ENCODE measurements at places on chromosomes 4 and X.

GRCh38 chr4:146146918-146147317 lies 28.6 kb upstream of the LSM6 start:
- no peak for DNase-seq

- no peak for DNase-seq
Measured at GRCh38 chr4:36386691-36387090, 105.3 kb downstream of the DTHD1 start.

GRCh38 chr4:110540982-110541451 lies 65.1 kb downstream of the ENPEP start:
- no peak for DNase-seq

- DNase-seq: no peak
Measured at GRCh38 chrX:56726605-56727004, 2.4 kb upstream of the NBDY start.

DNA sequence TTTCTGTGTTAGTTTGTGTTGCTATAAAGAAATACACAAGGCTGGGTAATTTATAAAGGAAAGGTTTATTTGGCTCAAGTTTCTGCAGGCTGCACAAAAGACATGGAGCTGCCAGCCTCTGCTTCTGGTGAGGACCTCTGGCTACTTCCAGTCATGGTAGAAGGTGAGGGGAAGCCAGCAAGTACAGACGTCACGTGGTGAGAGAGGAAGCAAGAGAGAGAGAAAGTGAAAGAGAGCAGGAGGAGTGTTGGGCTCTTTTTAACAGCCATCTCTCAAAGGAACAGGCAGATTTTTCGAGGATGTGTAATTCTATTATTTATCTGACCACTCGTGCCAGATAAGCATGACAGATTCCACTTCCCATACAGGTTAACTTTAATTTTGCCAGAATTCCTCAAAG lies 1199.1 kb downstream of the ADGRL3 start:
- DNase-seq: no peak

GRCh38 chrX:64867217-64867616 lies 109.0 kb downstream of the ZC4H2 start:
- no peak for DNase-seq

GRCh38 chr4:78149751-78150542 lies 92.8 kb downstream of the FRAS1 start:
- DNase-seq: no peak

DNA sequence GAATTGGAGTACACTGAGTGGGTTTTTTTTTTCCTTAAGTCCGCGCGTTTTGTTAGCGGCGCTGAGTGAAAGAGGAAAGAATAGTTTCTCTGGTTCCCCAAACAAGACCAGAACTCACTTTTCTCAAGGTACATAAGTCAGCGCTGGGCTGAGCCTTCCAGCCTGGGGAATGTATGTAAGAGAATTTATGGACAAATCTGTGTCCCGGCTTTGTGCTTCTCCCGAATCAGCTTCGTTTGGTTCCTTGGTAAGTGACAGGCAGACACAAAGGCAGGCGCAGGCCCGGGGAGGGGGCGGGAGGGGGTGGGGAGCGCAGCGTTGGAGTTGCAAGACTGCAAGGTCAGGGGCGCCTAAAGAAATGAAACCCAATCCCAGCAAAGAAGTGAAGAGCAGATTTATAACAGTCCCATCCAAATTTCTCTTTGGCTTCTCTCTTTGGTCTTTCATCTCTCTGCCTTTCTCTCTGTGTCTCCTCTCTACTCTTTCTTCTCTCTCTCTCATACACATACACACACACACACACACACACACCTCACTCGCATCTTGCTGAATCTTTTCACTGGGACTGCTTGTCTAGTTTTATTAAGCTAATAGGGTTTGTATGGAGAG lies 981 bp downstream of the TET2 start:
- DNase-seq: no peak

DNA sequence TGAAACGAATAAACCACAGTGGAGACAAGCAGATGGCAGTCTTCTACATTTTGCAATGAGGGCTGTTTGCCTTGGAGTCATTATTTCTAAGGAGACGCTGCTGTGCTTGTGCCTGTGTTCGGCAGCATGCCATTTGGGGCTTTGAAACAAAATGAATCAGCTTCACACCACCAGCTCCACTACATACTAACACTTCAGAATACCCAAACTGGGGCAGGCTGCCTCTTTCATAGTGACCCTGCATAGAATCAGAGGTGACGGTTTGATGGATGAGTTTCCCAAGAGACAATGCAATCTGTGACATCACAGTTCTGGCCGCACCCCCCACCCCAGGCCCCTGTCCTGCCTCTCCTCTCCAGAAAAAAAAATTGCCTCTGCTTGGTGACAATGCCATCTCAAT lies 57.1 kb upstream of the MID1 start:
- DNase-seq: no peak

GRCh38 chrX:103513476-103514108 lies 5.7 kb downstream of the RAB40A start:
- DNase-seq: no peak

DNA sequence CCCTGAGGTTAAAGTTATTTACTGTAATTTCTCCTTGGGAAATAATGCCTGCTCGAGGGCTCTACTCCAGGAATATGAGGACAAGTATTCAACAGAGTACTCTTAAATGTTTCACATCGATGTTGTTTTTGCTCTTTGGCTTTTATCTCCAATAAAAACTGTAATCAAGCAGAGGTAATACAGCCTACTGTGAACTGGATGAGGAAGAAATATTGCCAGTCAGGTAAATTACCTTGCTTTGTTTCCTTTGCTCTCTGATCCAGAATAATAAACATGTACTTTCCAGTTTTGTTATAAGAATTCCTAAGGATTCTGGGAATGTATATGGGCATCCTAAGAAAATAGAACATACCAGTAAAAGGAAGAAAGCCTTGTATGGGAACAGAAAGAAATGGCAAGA lies 60.4 kb downstream of the FNIP2 start:
- no peak for DNase-seq

GRCh38 chr4:1060621-1061020 lies 49.2 kb downstream of the FGFRL1 start:
- no peak for DNase-seq

GRCh38 chr4:104352211-104352610 lies 142.5 kb downstream of the CXXC4 start:
- no peak for DNase-seq

GRCh38 chrX:10014462-10015354 lies 47.5 kb downstream of the CLDN34 start:
- peak; percentile 44 for DNase-seq

DNA sequence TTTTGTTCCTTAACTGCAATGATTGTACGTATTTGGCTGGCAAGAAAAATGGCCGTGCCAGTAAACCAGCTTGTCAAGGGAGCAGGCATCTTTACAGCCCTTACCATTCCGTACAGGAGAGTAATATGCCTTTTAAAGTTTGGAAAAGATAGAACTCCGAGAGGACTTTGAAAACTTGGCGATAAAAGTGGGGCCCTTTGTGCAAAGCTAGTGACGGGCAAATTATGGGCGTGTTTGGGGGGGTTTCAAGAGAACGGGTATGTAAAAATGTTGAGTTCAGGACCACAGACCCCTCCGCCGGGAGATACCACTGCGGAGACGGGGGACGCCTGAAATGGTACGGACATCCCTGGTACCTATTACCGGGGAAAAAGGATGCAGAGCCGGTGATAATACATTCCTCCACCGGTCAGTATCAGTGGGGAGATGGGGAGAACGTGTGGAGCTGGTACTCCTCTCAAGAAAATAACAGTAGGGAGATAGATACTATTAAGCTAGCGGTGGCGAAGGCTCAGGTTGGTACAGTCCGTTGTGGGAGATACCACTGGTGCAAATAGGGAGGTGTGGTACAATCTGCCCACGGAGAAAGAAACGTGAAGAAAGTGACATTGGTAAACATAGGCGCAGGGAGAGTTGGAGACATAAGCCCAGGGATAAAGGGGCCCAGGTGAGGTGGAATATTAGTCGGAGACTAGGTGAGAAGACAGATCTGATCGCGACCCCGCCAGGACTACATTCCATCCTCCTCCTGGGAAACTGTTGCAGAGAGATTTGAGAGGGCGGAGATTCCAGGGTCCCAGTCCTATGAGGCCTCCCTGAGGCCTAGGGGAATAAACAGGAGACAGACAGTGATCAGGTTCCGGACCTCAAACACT lies 14.5 kb downstream of the SPACA5 start:
- peak; percentile 52 for DNase-seq

Data from stimulated activated CD4-positive, alpha-beta T cell treated with anti-CD3 and anti-CD28 coated beads, TNF-alpha, amount 100 ng/mL, for 48 hours (primary cell).